Activated T-cell treated with anti-CD3 and anti-CD28 coated beads, Interleukin-2, amount 50 U/mL, for 24 hours (primary cell): ENCODE measurements at places on chromosomes 2 and 18.
A peak's percentile ranks its signal among the peaks of the same experiment; 100 is the strongest.

- no peak for DNase-seq
Measured at GRCh38 chr18:55485666-55486065, 102.3 kb downstream of the TCF4 start.

- DNase-seq, result no peak
Measured at GRCh38 chr2:129740504-129740903, 239.0 kb upstream of the RAB6C start.

DNA sequence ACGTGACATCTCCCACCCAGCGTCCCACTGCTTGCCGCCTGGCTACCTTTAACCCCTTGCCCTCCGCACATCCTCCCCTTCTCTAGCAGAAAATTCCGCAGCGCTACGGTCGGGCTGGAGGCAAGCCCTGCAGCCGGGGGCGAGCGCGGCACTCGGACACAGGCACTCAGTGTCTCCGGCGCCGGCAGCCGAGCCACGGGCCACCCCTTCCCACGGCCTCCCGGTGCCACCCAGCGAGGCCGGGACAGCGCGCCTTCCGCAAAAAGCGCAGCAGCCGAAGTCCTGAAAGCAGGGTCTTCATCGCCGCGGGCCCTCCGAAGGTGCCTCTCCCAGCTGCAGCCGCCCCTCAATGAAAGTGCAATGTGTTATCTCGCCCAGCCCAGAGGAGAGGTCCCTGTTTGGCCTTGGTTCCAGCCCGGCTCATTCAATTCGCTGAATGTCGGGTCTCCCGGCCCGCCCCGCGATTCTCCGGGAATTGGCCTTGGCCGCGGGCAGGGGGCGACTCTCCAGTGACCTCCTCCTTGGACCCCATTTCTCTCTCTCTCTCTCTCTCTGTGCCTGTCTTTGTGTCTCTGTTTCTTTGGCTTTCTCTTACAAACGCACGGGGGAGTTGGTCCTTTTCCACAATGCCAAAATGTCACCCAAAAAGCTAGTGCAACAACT, 1.1 kb downstream of the DLGAP1 start:
- peak; percentile 23 for DNase-seq

DNA sequence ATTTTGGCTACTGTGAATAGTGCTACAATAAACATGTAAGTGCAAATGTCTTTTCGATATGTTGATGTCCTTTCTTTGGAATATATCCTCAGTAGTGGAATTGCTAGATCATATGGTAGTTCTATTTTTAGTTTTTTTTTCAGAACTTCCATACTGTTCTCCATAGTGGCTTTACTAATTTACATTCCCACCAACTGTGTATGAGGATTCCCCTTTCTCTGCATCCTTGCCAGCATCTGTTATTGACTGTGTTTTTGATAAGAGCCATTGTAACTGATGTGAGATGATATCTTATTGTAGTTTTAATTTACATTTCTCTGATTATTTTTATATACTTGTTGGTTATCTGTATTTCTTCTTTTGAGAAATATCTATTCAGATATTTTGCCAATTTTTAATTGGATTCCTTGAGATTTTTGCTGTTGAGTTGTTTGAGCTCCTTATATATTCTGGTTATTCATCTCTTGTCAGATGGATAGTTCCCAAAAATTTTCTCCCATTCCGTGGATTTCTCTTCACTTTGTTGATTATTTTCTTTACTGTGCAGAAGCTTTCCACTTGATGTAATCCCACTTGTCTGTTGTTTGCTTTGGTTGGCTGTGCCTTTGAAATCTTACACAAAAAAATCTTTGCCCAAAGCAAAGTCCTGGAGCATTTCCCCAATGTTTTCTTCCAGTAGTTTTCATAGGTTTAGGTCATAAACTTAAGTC, 532.3 kb downstream of the PID1 start:
- DNase-seq, result no peak

- no peak for DNase-seq
Measured at GRCh38 chr2:237407700-237408099, 6.3 kb downstream of the COL6A3 start.

DNA sequence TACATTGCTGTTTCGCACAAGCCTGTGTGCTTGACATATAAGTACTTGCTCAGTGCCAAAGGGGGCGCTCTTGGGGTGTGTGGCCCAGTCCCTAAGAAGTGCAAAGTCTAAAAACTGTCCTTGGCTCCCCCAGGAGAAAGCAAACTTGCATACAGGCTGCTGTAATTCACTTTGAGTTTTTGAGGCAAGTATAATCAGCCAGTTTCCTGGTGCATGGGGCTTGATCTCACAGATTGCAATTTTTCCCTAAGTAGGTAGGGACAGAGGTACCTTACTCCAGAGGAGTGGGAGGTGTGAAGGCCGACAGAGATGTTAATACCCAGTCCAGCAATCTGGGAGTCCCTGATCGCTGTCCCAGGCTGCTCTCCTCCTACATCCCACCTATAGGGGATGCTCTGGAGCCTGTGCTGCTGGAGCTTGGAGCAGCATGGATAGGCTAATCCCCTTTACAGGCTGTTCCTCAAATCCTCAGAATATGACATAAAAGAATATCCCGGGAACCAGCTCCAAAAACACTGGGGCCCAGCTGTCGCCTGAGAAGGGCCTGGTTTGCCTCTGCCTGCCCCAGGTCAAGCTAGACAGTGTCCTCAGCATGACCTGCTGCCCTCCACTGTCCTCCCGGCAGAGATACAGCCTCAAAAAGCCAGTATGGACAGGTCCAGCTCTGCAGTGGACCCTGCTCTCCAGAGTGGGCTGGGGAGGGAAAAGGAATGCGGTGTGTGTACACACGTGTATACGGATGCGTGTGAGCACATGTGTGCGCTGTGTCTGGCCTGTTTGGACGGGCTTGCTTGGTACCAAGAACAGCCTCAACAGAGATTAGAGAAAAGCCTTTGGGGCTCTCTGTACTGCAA, 136.5 kb upstream of the HAAO start:
- DNase-seq, result no peak

GRCh38 chr2:219386532-219387280, 1.0 kb downstream of the DNPEP start:
- DNase-seq, result no peak

- no peak for DNase-seq
Measured at GRCh38 chr2:128520340-128520739, 201.7 kb upstream of the HS6ST1 start.

DNA sequence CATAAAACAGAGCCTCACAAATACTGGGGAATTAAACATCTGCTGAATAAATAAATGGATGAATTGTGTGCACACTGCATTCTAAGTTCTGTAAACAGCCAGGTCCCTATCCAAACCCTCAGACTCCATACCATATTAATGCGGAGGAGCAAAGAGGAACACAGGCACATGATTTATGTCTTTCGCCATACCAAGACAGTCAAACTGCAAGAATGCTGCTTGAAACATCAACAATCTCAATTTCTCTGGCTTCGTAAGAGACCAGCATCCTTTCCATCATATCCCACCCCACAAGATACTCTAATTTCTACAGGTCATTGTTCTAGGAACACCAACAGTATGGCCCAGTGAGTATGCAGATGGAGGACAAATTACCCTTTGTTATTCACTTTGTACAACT, 15.0 kb downstream of the KANSL3 start:
- DNase-seq, result no peak

- no peak for DNase-seq
Measured at GRCh38 chr2:79432731-79433146, 80.1 kb upstream of the CTNNA2 start.

DNA sequence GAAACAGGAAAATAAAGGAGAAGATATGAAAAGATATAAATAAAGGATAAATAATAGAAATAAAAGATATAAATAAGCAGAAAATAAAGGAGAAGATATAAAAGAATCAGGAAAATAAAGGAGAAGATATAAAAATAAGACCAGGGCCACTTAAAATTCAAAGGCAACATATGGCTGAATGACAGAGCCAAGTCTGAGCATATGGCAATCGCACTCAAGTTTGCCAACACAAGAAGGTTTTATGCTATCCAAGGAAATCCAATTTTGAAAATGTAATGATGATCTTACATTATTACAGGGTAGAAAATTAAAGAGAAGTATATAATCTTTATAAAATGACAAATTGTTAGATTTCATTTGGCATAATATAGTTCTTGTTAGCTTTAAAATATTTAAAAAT, 33.6 kb downstream of the USP40 start:
- DNase-seq, result no peak

DNA sequence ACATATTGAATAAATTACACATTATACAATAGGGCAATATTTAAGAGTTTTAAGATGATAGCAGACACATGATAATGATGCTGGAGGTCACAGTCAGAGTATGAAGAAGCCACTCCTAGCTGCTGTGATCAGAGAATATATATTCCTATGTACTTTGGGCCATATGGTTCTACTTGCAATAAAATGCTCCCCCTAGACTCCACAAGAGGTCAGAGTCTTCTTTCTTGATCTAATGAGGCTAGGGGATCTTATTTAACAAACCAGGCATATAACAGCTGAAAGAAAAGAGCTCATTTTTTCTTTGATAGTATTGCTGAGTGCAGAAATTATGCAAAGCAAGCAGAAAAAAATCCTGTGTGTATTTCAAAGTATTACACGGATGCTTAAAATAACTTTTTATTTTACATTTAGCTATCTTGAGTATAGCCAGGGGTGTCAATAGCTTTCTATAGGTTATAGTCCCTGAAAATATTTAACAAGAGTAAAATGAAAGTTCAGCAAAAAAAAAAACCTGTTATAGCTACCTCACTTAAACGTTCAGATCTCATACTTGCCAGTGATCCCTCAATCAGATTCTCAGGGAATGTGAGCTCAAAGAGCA, 748.7 kb upstream of the CHAC2 start:
- DNase-seq, result no peak

DNA sequence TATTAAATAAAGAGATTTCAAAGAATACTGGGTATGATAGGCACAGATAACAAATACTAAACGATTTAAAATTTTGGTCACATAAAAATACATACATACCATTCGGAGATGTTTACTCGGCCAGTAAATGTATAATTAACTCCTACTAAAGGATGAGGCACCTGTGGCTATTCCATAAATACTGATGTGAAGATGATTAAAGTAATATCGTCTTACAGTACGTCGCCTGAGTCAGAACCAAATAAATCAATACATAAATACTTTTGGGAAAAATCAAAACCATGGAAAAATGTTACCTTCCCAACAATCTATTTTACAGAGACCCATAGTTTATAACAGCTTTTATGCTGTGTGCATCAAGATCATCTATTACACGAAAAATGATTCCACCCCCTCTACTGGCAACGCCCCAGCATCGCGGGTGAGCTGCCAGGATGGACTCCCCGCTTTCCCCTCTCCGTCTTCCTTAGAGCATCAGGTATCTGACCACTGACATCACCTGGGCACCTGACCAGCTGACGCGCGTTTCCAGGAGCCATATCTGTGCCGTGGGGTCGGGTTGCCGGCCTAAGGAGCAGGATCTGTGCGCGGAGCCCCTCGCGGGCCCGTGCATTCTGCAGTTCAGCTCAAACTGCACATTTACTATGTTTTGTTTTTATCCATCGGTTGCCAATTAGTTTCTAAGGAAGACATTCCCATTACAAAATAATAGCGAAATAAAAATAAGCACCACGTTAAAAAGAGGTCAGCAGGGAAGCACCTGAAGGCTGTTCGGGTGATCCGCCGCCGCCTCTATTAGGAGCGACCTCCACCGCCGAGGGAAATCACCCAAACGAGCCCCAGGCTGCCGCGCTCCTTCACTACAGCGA, 901 bp downstream of the ICA1L start:
- peak; percentile 76 for DNase-seq

DNA sequence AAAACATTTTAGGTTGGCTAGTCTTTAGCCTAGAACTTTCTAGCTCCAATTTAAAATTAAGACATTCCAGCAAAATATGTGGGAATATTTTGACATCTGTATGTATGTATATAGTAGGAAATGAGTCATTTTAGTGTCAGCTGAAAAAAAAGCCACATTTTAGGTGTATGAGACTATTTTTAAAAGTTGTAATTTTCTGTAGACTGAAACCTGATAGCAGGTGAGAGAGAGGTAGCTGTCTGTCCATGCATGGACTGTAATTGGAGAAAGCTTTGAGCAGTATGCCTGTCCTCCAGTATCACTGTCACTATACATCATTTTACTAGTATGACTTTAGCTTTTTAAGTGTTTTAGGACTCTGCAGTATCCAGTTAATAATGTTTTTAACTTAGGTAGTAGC, 26.1 kb upstream of the PPP1R1C start:
- no peak for DNase-seq

- DNase-seq, result no peak
Measured at GRCh38 chr2:71457123-71457915, 4.0 kb downstream of the DYSF start.

DNA sequence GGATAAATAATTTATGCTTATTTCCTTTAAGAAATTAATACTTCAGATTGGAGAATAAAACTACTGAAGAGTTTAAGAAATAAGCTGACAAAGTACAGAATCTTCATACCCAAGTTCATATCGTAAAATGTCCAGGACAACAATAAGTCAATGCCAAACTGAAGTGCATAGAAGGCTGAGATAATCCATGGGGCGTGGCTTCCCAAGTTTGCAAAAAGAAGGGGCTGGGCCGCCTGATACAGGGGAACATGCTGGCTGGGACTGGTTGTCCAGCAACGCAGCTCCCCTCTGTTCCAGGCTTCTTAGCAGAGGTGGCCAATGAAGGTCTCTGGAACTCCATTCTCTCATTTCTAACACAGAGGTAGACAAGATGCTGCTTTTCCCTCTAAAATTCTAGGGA, 189.5 kb upstream of the SPOPL start:
- no peak for DNase-seq

- no peak for DNase-seq
Measured at GRCh38 chr2:27501042-27501441, 4.4 kb downstream of the GCKR start.

GRCh38 chr2:56127463-56128152, 56.2 kb upstream of the CCDC85A start:
- no peak for DNase-seq

DNA sequence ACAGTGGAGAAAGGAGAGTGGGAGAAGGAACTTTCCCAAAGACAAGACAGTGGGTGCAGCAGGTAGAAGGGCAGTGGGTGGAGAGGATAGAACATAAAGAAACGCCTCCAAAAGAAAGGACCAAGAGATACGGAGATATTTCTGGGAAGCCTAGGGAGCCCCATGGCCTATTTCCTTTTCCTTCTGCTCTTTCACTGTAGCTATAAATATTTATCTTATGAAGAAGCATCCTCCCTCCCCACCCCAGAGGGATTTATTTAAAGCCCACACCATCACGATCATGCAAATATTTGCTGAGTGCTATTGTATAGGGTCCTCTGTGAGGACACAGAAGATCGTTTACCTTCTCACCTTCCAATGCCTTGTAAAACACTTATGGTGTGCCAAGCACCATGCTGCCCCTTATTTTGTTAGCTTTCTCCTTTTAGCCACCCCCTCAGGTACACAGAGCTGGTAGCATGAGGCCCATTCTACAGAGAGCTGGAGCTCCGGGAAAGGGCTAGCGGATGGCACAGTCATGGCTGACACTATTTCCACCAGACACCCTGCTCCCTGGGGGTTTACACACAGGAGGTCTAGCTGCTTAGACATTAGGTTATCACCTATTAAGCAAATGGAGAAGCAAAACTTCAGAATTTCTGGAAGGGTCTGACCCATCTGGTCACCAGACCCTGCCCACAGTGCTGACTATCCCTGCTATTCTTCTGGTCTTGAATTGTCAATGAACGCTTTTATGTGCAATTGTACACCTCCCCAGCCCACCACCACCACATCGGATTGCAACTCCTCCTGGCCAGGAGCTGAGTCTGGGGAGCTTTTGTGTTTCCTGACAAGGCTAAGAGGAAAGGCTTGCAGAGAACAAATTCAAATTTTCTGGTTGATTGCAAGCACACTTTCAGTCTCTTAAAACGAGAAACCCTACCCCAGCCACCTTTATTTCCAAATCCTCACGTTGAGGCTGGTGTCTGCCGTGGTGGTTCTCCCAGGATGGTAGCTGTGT, 91.8 kb upstream of the KLF7 start:
- DNase-seq, result no peak

- DNase-seq, result no peak
Measured at GRCh38 chr2:200705305-200706041, 106.2 kb upstream of the BZW1 start.
